ENCODE measurements at places on chromosomes 12 and 14.

- DNase-seq: no peak
Measured at GRCh38 chr14:59189091-59189785, 771 bp downstream of the DAAM1 start.

DNA sequence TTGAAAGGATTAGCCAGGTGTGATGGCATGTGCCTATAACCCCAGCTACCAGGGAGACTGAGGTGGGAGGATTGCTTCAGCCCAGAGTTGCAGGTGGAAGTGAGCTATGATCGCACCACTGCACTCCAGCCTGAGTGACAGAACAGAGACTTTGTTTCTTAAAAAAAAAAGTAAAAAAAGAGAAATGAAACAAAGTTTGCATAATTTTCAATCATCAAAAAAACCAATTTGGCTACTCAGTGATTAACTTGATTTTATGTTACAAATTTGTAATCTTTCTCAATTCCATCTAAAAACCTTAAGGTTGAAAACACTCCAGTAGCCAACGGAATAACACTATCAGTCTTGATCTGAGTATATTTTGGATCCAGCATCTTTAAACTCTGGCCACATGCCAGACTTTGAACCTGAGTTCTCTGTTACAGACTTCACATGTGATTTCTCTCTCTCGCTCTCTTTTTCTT lies 12.6 kb upstream of the DENND5B start:
- DNase-seq: no peak

DNA sequence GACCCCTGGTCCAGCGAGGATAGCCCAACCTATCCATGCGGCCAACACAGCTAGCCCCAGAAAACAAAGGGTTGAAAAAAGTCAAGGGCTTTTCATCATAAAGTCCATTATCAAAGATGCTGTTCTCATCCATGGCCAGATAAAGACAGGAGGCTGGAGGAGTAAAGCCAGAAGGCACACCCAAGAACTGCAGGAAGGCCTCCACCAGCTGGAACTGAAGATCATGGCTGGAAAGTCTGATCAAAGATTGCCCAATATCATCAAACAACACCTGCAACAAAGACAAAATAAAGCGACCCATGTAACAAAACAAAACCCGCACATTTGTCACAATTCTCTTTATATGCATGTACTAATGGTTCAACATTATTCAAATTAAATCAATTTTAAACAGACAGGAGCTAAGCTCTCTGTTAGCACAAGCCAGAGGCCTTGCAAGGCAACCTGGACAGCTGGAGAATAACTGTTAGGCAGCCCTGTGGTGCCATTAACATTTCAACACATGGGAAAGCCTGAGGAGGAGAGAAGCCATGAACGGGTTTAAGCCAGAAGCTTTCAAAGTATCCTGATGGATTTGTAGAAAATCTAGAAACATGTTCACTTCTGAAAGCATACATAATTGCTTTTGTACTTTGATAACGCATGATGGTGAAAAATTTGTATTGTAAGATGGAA lies 34.1 kb downstream of the PSMC1 start:
- no peak for DNase-seq

GRCh38 chr12:644818-645552 lies 18.3 kb downstream of the NINJ2 start:
- no peak for DNase-seq

GRCh38 chr14:29215853-29216252 lies 449.3 kb downstream of the FOXG1 start:
- DNase-seq: no peak

GRCh38 chr12:56160894-56161689 lies 2.9 kb downstream of the MYL6 start:
- no peak for DNase-seq

DNA sequence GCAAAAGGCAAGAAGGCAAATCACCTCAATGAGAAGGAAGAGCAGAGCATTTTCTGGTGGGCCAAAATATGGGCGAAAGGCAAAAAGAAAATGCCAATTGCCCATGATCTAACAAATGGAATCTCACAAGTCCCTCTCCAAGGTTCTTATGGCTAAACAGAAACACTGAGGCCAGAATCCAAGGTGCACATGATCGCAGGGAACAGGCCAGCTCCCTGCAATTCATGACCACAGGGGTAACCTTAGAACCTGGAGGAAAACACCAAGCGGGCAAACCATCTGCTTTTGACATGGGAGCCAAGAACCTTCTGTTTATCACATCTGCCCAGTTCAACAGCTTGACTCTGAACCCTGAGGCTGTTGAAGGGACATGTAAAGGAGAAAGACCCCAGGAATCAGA lies 60.0 kb downstream of the NT5DC3 start:
- no peak for DNase-seq

- no peak for DNase-seq
Measured at GRCh38 chr12:26252946-26253345, 57.6 kb downstream of the SSPN start.

DNA sequence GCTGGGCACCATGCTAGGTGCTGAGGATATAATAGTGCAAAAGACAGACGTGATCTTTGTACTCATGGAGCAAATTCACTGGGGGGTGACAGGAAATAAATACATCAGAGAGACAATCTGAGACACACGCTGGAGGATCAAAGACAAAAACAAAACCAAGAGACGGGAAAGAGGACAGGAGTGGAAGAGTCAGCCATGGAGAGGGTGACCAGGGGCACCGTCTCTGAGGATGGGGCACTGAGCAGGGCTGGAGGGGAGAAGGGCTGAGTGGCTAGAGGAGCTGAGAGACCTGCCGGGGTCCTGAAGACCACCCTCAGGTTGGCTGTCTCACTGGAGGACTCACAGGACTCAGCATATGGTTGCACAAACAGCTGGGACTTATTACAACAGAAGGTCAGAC lies 81.9 kb downstream of the TMEM132D start:
- no peak for DNase-seq

GRCh38 chr14:105201156-105201924 lies 20.2 kb upstream of the NUDT14 start:
- DNase-seq: no peak

DNA sequence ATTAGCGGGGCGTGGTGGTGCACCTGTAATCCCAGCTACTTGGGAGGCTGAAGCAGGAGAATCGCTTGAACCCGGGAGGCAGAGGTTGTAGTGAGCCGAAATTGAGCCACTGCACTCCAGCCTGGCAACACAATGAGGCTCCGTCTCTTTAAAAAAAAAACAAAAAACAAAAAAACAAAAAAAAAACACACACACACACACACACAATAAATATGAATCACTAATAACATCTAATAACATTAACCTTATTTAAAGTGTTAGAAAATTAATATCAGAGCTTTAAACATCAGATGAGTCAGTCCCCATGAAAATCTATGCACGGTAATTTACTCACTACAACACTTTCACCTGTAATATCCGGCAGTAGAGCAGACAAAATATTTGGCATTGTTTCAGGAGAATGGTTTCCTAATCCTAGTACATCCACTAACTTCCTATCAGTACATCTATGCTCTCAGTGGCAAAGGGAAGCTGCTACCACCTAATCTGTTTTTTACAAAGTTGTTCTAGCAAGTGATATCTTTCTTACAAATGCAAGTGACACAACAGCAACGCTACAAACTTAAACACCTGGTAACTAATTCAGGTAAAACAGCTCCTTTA lies 36.2 kb downstream of the MED13L start:
- no peak for DNase-seq

- no peak for DNase-seq
Measured at GRCh38 chr12:108696996-108697290, 34.4 kb downstream of the CORO1C start.

- no peak for DNase-seq
Measured at GRCh38 chr14:28142400-28143015, 624.1 kb upstream of the FOXG1 start.

- DNase-seq: no peak
Measured at GRCh38 chr12:105069936-105070702, 14.1 kb downstream of the ALDH1L2 start.

- no peak for DNase-seq
Measured at GRCh38 chr12:49947593-49948226, 2.8 kb upstream of the AQP2 start.

- DNase-seq: peak; percentile 57
Measured at GRCh38 chr14:21846227-21846885, 172.7 kb upstream of the OR4E1 start.

DNA sequence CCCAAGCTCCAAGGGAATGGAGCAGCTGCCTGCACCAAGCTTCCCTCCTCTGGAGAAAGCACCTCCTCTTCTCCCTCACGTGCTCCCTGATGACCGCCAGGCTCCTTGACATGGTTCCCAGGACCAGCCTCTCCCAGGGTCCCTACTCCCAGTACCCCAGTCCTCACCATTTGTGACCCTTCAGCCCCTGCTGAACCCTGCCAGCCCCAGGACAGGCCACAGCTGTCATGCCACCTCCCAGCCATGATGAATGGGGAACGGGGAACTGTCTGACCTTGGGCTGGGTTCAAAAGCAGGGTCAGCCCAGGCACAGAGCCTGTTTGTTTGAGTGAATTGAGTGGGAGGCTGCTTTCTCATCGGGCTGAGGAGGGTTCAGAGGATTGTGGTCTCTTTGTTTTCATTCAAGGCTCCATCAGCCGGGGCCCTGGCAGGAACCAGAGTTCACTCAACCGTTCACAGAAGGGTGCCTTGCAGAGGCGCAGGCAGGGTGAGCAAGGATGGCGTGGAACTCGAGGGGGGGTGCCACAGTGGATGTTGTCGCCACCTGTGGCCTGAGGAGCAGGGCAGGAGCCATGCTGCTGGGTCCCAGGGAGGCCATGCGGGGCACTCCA lies 344.5 kb upstream of the SFSWAP start:
- DNase-seq: no peak

- no peak for DNase-seq
Measured at GRCh38 chr14:56199982-56200577, 81.9 kb downstream of the PELI2 start.

DNA sequence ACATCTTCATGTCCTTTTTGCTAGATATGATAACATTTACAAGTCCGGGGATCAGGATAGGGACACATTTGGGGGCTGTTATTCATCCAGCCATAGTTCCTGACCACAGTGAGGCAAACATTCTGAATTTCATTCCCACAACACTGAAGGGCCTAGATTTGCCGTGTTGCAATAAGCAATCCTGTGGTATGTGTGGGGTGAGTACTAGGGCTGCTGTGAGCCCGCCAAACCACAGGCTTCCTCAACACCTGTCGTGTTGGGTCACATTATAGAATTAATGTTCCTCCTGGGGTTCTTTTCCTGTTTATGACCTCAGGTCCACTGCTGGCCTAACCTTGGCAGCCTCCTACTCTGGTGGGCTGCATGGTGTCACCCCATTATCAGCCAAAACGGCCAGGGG lies 119.2 kb downstream of the TBC1D30 start:
- no peak for DNase-seq

GRCh38 chr12:62631471-62632410 lies 165.1 kb downstream of the MON2 start:
- no peak for DNase-seq

DNA sequence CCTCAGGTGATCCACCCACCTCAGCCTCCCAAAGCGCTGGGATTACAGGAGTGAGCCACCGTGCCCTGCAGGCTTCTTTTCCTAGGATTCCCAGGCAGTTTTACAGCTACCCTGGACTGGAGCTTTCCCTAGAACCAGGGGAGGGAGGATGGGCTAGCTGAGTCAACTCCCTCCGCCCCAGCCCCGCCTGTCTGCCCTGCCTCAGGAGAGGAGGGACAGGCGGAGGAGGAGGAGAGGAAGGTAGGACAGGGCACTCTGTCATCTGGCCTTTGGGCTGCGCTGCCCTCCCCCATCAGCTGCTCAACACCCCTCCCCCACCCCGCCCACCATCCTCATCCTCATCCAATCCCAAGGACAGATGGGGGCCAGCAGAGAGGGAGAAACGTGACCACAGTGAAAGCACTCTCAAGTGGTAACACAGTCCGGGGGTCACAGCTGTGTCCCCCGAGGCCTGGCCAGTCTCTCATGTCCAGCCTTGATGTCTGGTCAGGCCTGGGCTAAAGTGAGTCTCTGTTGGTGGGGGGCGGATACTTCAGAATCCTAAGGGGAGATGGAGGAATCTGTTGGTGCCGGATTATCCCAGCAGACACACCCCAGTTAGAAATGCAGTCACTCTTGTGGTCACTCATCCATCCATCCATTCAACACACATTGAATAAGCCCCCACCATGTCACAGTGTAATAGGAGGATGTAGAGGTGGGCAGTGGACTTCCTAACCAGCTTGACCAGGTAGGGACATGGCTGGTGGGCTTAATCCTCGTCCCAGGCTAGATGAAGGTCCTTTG lies 12.3 kb downstream of the FIGNL2 start:
- no peak for DNase-seq

DNA sequence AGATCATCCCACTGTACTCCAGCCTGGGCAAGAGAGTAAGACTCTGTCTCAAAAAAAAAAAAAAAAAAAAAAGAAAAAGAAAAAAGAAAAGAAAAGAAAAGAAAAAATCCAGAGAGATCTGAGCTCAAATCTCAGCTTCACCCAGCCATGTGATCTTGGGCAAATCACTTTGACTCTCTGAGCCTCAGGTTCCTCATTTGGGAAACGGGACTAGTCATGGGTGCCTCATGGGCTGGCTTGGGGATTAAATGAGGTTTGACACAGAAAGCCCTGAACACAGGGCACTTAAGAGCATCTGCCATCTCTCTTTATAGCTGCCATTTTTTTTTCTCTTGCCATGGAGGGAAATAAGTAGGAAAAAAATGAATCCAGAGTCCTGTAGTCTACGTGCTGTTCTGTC lies 86.2 kb upstream of the MYL2 start:
- no peak for DNase-seq

DNA sequence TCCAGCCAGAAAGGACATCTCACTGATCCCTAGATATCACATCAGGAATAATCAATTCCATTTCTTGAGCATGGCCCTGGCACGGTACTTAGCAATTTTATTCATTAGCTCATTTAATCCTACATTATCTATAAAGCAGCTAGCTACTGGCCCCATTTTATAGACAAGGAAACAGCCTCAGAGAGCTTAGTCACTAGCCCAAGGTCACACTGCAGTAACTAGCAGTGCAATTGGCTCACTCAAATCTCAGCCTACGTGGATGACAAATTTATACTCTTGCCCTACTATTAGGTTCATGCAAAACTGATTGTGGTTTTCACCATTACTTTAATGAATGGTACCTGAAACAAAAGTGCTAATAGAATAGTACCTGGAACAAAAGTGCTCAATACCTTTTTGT lies 41.7 kb downstream of the NUAK1 start:
- DNase-seq: no peak

DNA sequence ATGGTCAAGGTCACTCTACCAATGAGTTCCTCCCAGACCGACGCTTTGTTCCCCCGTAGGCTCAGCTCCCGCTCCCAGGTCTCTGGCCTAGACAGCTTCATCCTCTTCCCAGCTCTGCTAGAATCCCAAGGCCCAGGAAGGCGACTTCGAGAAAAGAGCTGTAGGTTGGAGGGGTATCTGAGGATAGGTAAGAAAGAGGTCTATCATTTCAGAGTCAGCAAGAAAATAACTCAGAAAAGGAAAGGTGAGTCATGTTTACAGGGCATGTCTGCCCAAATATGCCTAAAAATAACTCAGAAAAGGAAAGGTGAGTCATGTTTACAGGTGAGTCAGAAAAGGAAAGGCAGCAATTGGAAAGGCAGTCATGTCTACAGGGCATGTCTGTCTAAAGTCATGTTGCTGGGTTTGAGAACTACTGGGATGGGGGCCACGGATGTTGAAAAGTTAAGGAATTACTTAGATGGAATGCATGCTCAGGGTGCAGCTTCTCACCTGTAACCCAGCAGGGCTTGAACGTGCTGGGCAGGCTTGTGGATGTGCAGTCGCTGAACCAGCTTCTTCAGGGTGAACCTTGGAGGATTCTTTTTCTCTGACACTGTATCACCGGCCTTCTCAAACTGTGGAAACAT lies 12.2 kb downstream of the TEP1 start:
- no peak for DNase-seq

GRCh38 chr12:61514016-61514415 lies 746.2 kb upstream of the USP15 start:
- DNase-seq: no peak

- DNase-seq: no peak
Measured at GRCh38 chr14:44505588-44505987, 1.5 kb downstream of the FSCB start.
